EH (cell line): ENCODE measurements at places on chromosomes 1 and 21.

DNA sequence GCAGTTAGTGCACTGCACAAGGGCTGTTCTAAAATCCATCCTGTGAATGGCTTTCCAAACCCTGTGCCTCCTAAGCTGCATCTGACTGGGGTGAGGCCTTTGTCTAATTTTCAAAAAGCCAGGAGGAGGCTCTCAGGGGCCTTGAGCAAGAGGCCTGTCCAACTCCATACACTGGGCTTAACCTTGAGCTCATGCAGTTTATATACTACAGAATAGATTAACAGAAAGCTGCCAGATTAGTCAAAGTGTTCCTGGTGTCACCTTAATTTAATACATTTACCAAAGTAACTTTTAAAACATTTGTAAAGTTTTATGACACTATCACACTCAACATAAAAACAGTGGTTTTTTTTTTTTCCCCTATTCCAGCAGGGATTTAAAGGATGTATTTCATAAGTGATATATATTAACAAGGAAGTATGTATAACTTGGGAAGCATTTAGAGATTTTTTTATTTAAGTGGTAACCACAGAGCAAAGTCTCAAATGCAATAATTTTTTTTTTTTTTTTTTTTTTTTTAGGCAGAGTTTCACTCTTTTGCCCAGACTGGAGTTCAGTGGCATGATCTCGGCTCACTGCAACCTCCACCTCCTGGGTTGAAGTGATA is 23.3 kb downstream of the CTH start:
- DNase-seq, result no peak

DNA sequence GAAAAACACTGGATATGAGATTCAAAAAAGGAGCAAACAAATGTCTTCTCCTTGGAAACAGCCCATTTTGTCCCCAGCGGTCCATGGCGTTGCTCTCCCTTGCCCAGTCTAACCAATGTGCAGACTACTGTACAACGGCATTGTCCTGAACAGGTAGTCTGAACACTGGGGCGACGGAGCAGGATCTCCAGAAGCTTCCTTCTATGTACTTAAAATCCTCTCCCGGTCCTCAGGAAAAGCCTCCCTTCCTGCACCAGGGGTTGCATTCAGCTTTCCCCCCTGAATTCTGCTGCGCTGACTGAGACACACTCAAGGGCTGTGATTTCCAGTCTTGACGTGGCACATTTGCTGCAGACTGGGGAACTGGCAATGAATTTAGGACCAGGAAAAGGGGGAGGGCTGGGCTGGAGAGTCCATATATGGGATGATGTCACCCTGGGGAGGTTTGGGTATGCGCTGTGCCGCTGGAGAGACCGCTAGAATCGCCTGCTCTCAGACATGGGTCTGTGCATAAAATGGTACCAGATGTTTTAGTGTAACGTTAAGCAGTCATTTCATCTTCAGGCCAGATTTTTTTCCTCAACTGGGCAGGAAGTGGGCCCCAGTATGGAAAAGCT is 275.9 kb upstream of the C1orf105 start:
- DNase-seq, result peak; percentile 100

DNA sequence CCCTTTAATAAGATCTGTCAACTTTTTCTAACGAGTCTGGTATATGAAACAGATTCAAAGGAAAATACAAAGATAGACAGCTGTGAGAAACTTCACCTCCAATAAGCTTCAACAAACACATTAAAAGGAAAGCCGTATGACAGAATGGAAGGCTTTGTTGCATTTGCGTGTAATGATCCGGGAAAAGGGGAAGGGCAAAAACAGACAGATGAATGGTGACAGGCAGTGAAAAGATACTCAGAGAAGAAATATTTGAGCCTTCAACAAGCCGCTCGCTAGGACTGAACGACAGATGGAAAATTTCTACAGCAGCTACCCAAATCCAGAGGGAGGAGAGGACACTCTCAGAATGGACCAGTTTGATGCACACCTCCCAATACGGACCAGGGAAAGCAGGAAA is 14.9 kb downstream of the COPA start:
- no peak for DNase-seq

DNA sequence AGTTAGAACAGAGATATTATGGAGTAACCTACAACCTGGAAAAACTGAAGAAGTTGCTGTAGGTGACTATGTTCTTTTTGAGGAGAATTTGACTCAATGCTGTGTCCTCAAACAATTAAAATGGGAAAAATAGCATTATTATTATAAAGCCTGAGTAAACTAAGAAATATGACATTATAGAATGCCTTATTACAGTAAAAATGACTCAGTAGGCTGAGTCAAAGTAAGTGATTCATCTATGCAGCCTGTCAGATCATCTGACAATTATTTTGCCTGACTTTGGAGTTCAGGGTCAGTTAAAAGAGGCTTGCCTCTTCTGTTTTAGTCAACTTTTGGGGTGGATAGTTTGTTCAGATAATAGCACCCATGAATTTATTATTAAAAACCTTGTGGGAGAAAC is 150.8 kb upstream of the PTGFR start:
- DNase-seq, result peak; percentile 92

DNA sequence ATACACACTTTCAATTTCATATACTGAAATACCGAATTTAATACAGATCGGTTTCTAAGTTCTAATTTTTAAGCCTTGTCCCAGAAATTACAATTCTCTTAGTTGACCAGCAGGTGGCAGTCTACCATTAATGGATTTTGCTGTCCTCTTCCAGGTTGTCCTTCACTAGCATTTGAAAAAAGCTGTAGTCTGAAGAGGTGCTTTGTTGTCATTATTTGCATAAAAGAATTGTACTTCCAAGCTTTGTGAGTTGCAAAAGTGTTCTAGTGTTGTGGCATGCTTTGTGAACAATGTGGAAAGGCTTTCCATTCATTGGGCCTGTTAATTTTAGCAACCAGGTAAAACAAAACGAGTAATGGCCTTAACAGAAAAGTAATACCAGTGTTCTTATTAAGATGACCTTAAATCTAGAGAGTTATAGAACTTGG is 193.6 kb downstream of the RPS6KC1 start:
- peak; percentile 65 for DNase-seq

- no peak for DNase-seq
These were observed 175.3 kb downstream of the MAGI3 start for GRCh38 chr1:113565621-113566020.

- DNase-seq, result no peak
These were observed 510.8 kb downstream of the PTPRC start for GRCh38 chr1:199149591-199149990.

GRCh38 chr1:153490272-153491051 is 30.0 kb upstream of the S100A7 start:
- DNase-seq, result peak; percentile 94

- no peak for DNase-seq
These were observed 108.9 kb downstream of the CRYAA start for GRCh38 chr21:43277481-43278351.

DNA sequence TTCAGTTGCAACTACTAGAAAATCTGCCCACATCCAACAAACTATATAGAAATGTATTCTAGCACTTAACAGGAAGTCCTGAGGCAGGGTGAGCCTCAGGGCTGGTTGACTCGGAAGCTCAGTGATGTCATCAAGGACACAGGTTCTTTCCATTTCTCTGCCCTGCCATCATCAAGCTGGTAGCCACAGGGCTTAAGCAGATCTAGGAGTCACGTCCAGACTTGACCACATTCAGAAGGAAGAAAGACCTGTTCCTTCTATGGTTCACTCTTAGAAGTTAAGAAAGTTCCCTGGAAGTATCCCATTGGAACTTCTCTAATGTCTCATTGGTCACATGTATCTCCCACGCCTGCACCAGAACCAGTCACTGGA is 438.1 kb downstream of the PRDM2 start:
- no peak for DNase-seq
